ENCODE measurements at places on chromosomes 3 and 15.

DNA sequence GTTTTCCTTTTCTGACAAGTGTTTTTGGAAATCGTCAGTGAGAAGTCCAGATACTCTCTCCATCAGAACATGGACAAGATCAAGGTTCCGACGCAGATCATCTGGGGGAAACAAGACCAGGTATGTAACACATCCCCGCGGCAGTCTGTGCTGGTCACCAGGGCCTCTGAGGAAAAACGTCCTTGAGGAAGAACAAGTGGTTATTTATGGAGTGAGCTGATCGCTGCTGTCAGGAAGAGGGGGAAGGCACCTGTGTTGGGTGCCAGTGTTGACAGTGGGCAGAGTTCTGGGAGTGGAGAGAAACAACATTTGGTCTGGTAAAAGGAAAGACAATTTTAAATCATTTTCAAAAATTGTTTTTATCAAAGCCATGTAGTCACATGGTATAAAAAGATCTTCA, 20.7 kb upstream of the RPP14 start:
- DNase-seq: no peak

GRCh38 chr3:59867185-59868002, 817.6 kb upstream of the CFAP20DC start:
- DNase-seq: no peak

DNA sequence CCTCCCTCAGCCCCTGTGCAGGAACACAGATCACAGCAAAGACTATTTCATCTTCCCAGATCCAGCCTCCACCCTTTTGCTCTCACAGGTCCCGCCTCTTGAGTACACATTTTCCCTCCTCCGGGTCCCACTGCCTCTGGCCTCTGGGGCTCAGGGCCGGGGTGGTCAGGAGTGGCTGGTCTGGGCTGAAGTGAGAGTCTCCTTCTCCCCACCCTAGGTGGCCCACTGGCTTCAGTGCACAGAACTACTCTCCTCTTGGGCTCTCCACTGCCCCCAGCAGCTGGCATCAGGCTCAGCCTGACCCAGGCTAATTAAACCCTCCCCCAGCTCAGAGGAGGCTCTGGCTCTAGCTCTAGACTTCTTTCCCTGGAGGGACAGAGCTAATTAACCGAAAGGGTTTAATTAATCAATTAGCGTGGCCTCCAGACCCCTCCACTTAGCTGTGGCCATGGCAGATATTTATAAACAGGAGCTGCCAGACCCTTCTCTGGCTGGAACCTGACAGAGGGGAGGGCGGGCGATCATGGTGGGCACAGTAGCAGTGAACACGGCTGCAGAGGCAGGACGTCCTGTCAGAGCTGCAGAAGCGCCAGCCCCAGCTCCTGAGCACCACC, 15.1 kb downstream of the DUSP7 start:
- DNase-seq: no peak

DNA sequence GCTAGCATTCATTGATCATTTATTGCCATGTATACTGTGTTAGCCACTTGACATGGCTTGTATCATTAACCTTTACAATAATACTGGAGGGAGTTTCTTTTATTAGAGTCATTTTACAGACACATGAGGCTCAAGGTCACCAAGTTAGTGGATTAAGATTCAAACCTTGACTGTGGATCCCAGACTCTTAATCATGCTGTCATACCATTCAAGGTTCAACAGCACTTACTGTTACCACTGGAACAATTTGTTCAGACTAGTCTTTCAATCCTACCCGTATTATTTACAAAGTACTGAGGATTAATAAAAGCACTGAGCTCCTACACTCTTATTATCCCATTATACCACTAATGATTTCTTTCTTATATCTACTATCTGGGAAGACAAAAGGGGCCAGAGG, 1.2 kb downstream of the COX17 start:
- DNase-seq: no peak

DNA sequence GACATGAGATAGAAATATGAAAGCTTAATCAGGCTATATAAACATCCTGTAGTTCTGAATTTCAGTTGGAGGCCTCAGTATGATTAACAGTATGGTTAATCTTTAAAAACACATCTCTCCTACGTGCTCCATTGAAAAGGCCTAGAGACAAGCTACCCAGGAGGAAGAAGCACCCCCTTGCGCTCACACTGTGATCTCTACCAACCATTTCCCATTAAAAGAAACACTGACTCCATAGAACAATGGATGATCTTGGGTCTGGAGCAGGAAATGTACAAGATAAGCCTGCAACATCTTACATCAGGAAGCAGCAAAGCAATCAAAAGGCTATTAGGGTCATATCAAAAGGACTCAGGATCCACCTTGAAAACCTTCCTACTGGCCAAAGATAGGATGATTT, 3.4 kb upstream of the EOGT start:
- DNase-seq: no peak

- DNase-seq: no peak
These were observed 51.1 kb downstream of the PTPRG start for GRCh38 chr3:61612211-61613194.

- no peak for DNase-seq
These were observed 91.2 kb downstream of the TLE3 start for GRCh38 chr15:70006259-70007147.

- no peak for DNase-seq
These were observed 730.2 kb downstream of the TUSC7 start for GRCh38 chr3:117439812-117440211.

GRCh38 chr15:83854950-83855707, 201.2 kb downstream of the ADAMTSL3 start:
- DNase-seq: no peak

DNA sequence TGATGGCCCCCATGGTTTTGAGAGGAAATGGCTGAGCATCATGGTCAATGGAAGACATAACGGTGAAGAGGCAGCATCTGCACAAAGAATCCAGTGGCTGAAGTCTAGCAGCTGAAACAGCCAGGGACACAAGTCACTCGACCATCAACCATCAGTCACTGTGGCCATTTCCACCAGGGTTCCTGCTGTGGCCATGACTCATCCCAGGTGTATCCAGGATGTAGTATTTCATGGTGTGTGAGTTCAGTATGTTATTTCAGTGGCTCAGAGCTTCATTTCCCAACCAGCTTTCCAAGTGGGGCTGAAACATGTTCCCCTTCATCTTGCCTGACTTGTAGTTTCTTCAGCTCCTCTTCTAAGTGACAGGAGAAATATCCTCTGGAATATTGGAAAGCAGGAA, 47.8 kb upstream of the WNT5A start:
- DNase-seq: no peak

DNA sequence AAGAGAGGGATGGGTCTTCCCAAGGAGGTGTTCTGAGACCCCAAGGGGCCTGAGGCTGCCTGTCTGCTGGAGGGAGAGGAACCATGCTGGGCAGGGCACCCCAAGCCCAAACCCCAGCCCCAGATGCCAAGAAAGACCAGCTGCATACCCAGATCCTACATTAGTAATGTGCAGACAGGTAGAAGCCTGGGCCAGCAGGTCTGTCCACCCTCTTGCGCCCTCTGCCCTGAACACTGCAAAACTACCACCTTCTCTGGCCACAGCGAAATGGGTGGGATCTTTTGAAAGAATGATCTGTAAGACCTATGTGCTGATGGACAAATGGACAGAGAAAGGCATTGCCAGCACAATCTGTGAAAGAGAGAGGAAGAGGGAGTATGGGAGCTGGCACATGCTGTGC, 283.2 kb downstream of the EPHB1 start:
- DNase-seq: no peak

DNA sequence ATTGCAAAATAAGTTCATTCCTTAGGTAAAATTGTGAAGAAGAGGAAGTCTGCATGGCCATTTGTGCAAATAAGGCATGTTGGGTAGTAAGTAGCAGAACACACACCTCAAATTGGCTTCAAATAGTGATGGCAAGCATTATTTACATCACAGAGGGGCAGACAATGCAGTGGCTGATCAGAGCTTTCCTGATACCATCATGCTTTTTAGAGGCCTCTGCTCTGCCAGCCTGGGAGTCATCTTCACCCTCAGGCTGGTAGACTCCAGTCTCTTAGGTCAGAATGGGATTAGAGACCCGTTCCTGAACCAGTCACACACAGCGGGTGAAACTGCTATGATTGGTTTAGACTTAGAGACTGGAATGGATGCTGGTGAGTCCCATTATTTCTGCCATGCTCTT, 396.0 kb upstream of the MCTP2 start:
- DNase-seq: no peak

GRCh38 chr3:158700559-158700958, 28.1 kb upstream of the LXN start:
- no peak for DNase-seq

GRCh38 chr3:48130321-48130904, 57.8 kb downstream of the CDC25A start:
- DNase-seq: no peak

- DNase-seq: no peak
These were observed 252.3 kb downstream of the PTPRG start for GRCh38 chr3:61813636-61814035.

All from stimulated activated CD4-positive, alpha-beta T cell treated with anti-CD3 and anti-CD28 coated beads, Interleukin-1b, Interleukin-23, amount 100 ng/mL, for 1 hour (primary cell).